Amniotic epithelial cell (primary cell): ENCODE measurements at places on chromosomes 13 and 19.

DNA sequence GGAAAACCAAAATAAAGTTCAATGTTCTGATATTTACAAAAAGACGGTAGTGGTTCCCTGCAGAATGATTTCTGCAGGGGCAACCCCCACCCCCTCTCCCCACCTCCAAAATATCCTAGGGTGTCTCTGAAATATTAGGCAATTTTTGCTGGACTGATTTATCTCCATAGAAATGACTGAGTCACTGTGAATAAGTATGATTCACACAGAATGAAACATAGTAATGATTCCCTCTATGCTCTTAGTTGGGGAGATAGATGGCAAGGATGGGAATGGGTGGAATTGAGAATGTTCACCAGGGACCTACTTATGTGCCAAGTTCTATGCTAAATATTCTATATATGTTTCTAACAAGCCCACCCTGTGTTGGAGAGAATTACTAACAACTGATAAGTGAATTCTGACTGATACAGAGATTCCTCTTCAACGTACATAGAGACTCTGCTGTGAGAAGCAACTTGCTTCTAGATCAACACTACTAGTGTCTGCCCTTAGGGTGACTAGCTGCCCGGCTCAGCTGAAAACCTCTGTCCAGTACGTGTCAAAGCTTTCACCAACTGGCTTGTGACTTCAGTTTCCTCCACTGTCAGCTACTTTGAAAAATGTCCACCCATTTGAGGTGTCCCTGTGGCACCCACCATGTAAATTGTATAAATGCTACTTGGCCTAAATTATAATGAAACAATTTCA, 38.4 kb upstream of the RAP2A start:
- DNase-seq = peak; percentile 60

DNA sequence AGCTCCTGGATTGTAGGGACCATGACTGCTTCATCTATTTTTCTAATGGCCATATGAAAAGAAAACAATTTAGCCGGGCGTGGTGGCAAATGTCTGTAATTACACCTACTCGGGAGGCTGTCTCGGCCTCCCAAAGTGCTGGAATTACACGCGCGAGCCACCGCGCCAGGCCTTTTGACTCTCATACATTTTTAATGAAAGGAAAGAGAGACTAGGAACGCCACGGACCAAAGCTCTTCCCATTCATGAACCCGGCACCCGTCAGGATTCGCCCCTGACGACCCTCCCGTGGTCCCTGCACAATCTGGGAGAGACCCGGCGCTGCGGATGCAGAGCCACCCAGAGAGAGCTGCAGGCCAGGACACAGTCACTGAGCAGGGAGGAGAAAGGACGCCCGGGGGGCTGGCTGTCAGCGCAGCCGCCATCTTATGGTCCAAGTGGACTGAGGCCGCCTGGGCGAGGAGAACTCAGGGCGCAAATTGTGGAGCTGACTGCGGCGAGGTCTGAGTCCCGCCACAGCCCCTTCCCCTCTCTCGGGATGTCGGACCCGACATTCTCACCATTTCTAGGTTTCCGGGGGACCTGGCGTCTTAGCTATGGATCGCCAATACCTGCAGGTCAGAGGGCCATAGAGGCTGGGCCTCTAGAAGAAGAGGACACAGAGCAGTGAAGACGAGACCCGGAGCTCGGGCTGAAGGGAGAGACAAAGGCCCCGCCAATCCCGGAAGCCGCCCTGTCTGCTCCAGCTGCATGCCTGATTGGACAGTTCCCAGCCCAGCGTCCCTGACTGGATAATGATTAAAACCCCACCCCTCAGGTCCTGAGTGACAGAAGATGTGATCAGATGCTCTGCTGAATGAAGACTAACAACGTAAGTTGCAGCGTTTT, at the start of gene ZNF681:
Gene ZNF681 (minus strand): TSS at position 705 of the 888 bp plus-strand sequence. CDS start 142 bp downstream, at position 563.
- peak; percentile 90 for DNase-seq

- DNase-seq = peak; percentile 47
Observed at GRCh38 chr19:1104311-1105007, 665 bp downstream of the GPX4 start.

DNA sequence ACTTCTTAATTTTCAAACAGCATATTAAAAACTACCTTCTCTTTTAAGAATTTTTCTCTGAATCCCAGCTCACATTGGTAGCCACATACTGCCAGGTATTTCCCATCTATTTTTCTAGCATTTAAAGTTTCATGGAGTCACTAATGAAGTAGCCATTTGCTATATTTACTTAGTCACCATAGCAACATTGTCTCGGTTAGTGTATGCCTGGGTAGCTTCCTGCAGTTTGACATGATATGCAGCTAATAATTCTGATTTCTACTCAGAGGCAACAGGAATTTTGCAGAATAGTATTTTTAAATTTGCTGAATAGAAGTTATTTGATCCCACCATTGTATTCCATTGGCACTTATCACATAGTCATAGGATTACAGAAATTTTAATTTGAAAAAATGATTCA, 30.9 kb upstream of the KCTD4 start:
- peak; percentile 54 for DNase-seq

DNA sequence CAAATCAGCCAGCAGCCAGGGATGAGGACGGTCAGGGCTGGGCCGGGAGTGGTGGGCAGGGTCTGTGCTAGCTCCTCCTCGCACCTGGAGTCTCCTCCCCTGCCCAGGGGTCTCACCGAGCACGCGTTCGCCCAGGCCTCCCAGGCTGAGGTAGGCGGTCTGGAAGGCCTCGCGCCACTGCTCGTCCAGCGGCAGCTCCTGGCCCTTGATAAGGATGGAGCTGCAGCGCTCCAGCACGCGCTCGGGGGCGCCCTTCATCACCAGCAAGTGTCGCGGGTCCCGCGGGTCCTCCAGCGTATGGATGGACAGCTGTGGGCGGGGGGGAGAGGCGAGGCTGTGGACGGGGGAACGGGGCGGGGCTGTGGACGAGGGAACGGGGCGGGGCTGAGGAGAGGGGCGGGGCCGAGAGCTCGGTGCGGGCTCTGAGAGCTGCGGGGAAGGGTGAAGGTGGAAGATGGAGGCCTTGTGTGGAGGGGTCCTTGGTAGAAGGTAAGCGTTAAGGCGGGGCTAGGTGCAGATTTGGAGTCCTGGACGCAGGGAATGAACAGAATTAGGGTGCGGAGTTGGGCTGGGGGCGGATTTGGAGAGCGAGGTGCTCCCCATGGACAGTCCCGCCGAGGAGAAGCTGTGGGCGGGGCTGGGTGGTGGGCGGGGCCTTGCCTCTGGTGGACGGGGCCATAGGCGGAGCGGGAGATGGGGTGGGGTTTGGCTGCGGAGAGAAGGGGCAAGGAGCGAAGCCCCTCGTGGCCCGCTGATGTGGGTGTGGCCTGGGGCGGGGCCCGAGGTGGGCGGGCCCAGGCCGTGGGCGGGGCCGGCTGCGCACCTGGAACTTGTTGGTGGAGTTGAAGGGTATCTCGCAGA, 5.7 kb downstream of the ATP4A start:
- DNase-seq = peak; percentile 52

DNA sequence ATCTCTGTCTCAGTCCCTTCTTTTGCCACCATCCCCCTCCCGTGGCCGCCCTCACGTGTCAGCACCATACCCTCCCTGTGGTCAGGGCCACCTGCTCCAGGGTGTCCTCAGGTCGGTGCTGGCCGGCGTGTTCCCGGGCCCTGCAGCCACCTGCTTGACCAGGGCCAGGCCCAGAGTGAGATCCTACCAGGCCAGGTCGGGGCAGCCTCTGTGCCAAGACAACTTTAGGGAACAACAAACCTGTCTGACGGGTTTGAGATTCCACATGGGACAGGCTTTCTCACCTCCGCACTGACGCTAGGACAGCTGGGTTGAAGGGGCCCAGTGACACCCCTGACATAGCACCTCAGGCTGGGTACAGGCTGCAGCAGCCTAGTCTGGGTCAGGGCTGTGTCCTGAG, 7.5 kb upstream of the SBNO2 start:
- DNase-seq = no peak

DNA sequence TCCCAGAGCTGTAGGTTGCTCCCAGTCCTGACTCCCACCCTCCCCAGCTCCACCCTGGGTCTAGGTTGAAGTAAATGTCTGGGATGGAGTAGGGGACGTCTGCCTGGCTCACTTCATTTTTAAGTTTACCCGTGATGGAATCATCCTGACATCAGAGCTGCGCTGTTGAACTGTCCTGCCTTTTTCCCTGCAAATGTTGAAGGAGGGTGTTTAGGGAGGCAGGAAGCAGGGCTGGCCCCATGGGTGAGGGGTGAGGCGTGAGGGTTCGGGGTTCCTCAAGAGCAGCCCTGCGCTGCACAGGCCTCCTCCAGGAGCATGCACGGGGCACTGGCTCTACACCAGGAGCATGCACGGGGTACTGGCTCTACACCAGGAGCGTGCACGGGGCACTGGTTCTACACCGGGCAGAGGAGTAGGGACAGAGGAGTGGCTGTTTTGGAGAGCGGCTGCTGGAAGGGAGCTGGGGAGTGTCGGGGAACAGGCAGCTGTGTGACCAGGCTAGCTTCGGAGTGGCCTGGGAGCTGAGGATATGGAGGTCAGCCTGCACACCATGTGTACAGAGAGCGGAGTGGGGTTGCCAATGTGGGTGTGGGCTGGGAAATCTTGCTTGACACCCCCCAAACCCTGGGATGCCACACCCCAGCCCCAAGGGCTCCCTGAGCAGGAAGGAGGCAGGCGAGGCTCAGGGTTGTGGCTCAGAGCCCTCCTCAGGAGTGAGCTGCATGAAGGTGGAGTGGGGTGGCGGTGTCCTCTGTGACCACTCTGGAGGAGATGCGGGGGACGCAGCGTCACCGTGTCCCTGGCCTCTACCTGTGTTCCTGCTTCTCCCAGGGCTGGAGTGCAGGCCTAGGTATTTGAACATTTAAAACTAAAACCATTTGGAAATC, 63.3 kb downstream of the GPR12 start:
- DNase-seq = no peak

DNA sequence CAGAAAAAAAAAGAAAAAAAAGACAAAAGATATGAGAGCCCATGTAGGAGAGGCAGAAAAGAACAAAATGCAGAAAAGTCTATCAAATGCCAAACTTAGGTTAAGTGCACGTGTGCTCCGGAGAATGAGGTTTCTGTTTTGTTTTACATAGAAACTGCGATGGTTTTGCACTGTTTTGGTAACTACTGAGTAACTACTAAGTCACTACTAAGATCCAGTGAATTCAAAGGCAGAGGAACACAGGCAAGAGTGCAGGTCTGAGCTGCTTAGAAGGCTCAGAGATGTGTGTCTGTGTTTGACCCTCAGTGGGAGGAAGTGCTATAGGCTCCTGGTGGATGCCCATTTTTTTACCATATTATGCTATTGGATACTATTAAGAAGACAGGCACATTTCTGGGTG, 299.3 kb downstream of the NDFIP2 start:
- DNase-seq = peak; percentile 21

- DNase-seq = peak; percentile 46
Observed at GRCh38 chr13:25286308-25286968, 850 bp downstream of the MTMR6 start.

DNA sequence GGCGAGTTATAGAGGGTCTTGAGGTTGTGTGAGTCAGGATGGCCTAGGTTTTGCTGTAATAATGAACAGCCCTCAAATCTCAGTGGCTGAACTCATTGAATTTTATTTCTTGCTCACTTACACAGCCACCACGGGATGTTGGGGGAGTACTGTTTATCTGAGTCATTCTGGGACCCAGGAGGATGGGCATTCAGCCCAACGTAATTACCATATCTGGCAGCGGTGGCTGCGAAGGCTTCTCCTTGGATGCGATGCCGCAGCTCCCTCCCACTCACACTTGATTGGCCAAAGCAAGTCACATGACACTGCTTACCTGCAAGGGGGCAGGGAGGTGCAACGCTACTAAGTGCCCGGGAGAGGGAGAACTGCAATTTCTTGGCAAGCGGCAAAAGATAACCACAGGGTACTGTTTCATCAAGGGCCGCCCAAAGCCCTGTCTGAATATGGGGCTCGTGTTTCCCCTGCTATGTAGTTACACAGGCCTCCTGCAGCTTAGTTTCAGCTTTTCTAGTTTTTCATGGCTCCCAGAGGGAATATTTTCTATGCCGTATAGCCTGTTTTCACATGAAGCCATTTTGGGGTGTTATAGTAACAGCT, 19.9 kb downstream of the ZSWIM9 start:
- DNase-seq = peak; percentile 92

DNA sequence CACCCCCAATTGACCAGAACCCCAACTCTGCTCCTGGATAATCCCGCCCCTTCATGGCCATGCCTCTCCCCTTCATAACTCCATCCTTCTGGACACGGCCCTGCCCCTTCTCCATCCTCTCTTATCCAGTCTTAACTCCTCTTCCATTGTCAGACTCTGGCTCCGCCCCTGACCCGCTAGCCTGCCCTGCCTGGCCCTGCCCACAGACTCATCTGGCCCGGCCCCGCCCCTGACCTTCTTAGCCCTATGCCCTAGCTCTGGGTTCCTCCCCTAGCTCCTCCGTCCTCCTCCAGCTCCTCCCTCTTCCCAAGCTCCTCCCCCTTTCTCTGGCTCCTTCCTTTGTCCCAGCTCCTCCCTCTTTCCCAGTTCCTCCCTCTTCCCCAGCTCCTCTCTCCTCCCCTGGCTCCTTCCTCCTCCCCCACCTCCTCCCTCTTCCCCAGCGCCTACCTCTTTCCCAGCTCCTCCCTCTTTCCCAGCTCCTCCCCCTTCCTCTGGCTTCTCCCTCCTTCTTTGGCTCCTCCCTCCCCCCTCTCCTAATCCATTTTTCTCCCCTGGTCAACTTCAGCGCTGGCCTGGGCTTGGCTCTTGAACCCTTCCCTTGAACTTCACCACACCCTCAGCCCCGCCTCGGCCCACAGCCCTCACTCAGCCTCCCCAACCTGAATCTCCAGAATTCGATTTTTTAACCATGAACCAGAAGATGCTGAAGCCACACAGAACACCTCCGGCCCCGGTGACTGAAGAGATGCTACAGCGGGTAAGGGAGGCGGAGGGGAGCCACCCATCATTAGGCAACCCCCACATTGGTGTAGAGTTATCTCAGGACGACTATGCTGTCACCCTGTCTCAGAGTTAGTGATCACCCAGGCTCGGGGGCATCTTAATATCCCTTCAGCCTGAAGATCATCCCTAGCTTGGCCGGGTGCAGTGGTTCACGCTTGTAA, 9.2 kb upstream of the ZNF358 start:
- peak; percentile 93 for DNase-seq
